ENCODE measurements at places on chromosomes 5 and 9.
A peak's percentile ranks its signal among the peaks of the same experiment; 100 is the strongest.

DNA sequence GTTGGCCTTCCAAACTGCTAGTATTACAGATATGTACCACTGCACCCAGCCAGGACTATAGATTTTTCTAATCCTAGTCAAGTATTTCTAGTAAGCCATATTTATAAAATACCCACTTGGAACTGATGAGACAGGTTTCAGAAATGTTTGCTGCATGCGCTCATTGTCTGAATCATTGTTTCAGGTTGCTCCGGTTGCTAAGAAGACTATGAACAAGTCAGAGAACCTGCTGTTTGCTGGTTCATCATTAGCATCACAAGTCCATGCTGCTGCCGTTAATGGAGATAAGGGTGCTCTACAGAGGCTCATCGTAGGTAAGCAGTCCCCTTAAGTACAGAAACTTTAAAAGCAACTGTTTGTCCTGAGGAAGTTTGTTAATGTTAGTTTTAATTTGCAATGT is 5.3 kb downstream of the INVS start:
- DNase-seq, result no peak

GRCh38 chr5:75568202-75568601 is 43.1 kb upstream of the ANKDD1B start:
- DNase-seq, result no peak

DNA sequence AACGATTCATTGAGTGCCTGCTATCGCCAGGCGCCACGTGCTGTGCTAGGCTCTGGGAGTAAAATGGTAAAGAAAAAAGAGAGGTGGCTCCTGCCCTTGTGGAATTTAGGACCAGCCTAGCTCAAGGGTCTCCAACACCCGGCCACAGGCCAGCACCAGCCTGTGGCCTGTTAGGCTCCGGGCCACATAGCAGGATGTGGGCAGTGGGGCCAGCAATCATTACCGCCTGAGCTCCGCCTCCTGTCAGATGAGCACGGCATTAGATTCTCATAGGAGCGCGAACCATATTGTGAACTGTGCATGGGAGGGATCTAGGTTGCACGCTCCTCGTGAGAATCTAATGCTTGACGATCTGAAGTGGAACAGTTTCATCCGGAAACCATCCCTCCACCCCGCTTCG is 1.5 kb downstream of the RMRP start:
- DNase-seq, result no peak

DNA sequence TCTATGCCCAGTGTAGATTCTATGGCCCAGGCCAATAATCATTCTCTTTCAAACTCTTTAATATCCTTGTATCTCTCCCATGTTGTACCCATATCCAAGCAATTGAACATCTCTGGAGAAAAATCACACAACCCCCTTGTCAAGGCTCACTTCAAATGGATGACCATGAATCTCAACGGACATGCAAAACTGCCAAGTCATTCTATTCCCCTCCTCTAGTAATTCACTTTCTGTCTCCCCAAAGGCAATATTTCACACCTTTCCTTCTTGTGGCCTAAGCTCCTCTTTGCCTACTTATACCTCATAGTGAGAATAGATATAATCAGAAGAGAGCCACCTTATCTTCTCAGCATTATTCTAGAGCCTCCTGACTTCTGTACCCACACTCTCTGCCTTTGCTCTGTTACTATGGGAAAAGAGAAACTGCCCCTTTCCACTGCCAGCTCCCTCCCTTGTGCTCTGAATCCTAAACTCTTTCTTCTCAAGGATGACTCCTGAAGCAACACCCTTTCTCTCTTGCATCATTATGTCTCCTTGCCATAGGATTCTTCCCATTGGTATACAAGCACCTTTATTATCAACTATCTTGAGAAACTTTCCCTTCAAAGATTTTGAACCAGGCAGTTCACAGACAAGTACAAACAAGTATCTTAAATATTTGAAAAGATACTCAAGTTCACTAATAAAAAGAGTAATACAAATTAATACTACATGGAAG is 66.1 kb downstream of the RPS23 start:
- DNase-seq, result no peak

DNA sequence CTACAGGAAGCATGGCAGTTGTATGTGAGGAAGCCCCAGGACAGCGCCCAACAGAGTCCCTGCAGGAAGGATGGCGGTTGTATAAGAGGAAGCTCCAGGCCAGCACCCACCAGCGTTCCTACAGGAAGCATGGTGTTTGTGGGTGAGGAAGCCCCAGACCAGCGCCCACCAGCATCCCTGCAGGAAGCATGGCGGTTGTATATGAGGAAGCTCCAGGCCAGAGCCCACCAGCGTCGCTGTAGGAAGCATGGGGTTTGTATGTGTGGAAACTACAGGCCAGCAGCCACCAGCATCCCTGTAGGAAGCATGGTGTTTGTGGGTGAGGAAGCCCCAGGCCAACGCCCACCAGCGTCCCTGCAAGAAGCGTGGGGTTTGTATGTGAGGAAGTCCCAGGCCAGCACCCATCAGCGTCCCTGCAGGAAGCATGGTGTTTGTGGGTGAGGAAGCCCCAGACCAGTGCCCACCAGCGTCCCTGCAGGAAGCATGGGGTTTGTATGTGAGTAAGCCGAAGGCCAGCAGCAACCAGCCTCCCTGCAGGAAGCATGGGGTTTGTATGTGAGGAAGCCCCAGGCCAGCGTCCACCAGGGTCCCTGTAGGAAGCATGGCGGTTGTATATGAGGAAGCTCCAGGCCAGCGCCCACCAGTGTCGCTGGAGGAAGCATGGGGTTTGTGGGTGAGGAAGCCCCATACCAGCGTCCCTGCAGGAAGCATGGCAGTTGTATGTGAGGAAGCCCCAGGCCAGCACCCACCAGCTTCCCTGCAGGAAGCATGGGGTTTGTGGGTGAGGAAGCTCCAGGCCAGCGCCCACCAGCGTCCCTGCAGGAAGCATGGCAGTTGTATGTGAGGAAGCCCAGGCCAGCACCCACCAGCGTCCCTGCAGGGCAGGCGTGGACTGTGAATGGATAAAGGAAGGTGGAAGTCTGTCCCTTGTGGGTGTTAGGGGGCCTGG is 79.0 kb downstream of the DAP start:
- DNase-seq, result no peak

DNA sequence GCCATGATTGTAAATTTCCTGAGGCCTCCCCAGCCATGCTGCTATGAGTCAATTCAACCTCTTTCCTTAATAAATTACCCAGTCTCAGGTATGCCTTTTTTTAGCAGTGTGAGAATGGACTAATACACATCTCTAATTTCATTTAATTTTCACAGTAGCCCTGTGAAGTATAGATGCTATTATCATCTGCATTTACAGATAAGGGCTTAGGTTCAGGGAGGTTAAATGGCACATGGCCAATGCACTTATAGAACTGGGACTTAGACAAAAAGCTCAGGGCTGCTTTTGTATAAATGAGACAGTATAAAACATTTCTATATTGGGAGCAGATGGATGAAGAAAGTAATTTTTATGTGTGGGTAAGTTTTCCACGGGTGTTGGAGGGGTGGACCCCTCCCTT is 62.9 kb upstream of the PANK3 start:
- no peak for DNase-seq

- DNase-seq, result no peak
Observed at GRCh38 chr9:116327701-116328405, 174.3 kb downstream of the PAPPA start.

GRCh38 chr5:62281411-62281810 is 24.6 kb upstream of the KIF2A start:
- DNase-seq, result no peak

GRCh38 chr5:8644377-8644776 is 775.4 kb downstream of the MTRR start:
- no peak for DNase-seq

GRCh38 chr5:100623719-100624118 is 88.5 kb downstream of the FAM174A start:
- no peak for DNase-seq

- no peak for DNase-seq
Observed at GRCh38 chr5:66840511-66841013, 244.4 kb downstream of the MAST4 start.

- DNase-seq, result no peak
Observed at GRCh38 chr5:116009806-116010205, 22.5 kb upstream of the ARL14EPL start.

DNA sequence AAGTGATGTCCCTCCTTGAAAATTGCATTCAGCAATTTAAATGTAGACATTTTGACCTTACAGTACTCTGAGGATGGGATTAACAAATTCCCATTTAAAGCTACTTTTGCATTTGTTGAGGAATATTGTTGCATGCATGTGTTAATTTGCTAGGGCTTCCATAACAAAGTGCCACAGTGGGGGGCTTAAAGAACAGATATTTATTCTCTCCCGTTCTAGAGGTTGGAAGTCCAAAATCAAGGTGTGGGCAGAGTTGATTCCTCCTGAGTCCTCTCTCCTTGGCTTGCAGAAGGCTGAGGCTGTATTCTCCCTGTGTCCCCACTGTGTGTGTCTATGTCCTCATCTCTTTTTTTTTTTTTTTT is 51.8 kb upstream of the CDK20 start:
- no peak for DNase-seq

DNA sequence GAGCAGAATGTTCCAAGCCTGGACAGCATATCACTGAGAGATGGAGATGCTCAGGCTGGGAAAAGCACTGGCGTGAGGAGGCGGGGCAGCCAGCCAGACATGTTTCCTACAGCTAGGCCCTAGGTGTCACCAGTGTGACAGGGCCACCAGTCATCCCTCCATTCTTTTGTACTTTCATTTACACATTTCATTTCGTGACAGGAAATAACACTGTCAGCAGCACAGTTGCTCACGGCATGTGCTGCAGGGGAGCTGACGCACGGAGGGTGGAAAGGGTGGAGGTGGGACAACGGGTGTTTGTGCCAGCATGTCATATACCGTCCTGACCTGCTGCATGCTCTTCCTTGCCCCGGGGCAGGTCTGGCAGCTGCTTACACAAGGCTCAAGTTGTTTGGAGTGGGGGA is 14.8 kb upstream of the CEMIP2 start:
- DNase-seq, result peak; percentile 86

DNA sequence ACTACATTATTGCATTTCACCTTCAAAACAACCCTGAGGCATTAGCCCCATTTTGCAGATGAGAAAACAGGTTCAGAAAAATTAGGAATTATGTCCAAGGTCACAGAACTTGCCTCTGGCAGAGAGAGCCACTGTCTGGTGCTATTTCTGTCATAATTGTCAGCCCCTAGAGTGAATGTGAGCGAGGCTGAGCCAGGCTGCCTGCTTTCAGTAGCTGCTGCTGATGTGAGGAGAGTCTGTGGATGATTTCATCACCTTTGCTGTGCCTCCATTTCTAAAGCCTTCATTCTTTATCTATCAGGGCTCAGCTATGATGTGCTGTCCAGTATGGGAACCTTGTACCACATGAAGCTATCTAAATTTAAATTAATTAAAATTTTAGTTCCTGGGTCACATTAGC is 71.4 kb downstream of the INSYN2B start:
- no peak for DNase-seq

DNA sequence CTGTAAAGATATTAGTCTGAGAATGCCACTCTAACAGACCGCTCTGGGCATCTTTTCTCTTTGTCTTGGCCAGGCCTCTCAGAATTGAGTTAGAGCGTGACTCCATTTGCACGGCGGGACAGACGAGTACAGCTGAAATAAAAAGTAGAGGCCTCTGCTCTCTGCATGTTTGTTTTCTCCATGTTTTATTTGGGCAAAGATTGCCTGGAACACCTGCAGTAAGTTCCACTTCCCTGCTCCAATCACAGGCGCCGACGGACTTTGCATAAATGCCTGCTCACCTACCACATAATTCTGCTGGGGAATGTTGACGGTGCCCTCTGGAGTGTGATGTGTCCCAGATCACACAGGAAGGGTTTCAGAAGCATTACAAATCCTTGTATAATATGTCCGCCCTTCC is 10.6 kb downstream of the SPOCK1 start:
- DNase-seq, result no peak

GRCh38 chr9:113581865-113582697 is 118.6 kb downstream of the RGS3 start:
- peak; percentile 59 for DNase-seq

- no peak for DNase-seq
Observed at GRCh38 chr5:111172504-111172903, 51.7 kb upstream of the CAMK4 start.

- DNase-seq, result no peak
Observed at GRCh38 chr9:130989891-130990290, 19.1 kb upstream of the LAMC3 start.
